SJCRH30 (cell line): ENCODE measurements at places on chromosomes 6 and 20. TPM values are rescaled to one million over a fixed set of nuclear protein-coding genes. Genes with fewer than 3 reads are reported as not detected.
A peak's percentile ranks its signal among the peaks of the same experiment; 100 is the strongest.

DNA sequence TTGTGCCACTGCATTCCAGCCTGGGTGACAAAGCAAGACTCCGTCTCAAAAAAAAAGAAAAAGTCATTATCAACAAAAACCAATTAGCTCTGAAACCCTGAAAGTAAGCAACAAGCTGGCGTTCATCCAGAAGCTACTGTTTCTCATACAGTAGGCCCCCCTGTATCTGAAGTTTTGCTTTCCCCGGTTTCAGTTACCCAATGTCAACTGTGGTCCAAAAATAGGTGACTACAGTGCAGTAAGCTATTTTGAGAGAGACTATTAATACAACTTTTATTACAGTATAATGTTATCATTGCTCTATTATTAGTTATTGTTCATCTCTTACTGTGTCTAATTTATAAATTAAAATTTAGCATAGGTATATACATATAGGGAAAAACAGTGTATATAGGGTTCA, 135.1 kb downstream of the KIF16B start:
- H3K27ac ChIP-seq = no peak overlapping the region
- DNase-seq = no peak
- H3K36me3 ChIP-seq = no peaks in the 10 kb centered on the region
- H3K4me3 ChIP-seq = no peak overlapping the region
- H3K27me3 ChIP-seq = no peaks in the 10 kb centered on the region

DNA sequence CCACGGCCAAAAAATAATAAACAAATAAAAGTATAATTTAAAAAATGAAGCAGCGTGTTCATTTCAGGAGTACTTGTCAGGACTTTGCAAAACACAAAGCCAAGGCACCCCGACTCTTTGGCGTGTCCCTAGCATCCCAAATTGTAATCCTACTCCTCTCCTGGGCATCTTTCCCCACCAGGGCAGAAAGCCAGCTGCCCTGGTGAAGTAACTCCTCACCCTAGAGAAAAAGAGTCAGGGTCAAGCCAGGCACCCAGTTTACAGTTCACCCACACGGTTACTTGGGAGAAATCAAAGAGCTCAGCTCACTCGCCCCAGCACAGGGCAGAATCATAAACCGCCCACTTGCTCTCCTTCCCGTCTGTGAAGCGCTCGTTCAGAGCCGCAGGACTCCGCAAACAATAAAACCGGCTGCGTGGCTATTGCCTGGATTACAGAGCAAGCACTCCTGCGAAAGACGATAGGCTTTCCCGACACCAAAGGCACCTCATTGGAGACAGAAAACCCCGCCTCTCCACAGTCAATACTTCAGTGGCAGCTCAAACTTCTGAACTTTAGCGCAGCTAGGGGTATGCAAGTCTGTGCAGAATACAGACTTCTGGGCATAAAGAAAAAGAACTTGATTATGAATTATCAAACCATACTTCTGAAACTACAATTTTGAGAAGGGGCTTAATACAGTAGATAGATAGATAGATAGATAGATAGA, 73.0 kb upstream of the NHSL1 start:
- no peaks in the 10 kb centered on the region for H3K27me3 ChIP-seq
- no peaks in the 10 kb centered on the region for H3K4me1 ChIP-seq
- H3K4me3 ChIP-seq = peak overlapping the region; percentile 45
- DNase-seq = peak; percentile 65

DNA sequence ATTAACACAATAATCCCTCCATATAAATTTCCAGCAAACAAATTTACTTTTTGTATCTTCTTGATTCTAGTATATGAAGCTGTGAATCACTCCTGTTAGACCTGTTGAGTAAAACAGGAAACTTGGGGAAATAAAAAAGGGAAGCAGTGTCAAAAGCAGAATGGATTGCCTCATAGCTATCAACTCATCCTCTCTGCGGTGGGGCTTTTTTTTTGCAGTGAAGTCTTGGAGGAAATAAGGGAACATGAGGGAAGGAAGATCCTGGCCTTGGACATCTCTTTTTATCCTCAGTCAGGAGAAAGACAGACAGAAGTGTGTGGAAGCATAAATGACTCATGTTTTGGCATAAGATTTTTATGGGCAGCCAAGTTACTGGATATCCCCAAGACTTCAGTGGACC, 332.5 kb downstream of the TFAP2A start:
- no peaks in the 10 kb centered on the region for H3K4me1 ChIP-seq
- no peak overlapping the region for H3K4me3 ChIP-seq
- DNase-seq = no peak
- no peaks in the 10 kb centered on the region for H3K36me3 ChIP-seq

DNA sequence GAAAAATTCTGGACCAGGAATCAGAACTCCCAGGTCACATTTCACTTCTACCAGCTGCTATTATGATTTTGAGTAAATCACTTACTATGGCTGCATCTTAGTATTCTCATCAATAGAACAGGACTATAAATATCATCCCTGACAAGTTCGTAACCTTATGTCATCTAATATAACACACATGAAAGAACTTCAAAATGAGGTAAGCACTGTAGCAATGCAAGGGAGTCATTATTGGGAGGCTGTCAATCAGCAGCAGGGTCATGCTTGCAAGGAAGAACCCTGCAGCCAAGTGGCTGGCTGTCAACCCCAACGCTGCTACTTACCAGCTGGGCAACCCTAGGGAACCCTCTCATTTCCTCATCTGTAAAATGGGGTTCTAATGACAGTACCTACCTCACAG, 123.3 kb upstream of the B3GAT2 start:
- no peaks in the 10 kb centered on the region for H3K27me3 ChIP-seq
- no peak overlapping the region for H3K27ac ChIP-seq
- no peak for DNase-seq
- no peaks in the 10 kb centered on the region for H3K36me3 ChIP-seq

Gene ESF1
- 27.8 and 33.9 TPM in 2 replicates for total RNA-seq

Gene IMPG1
- total RNA-seq = 0.25 and 0.65 TPM in 2 replicates

DNA sequence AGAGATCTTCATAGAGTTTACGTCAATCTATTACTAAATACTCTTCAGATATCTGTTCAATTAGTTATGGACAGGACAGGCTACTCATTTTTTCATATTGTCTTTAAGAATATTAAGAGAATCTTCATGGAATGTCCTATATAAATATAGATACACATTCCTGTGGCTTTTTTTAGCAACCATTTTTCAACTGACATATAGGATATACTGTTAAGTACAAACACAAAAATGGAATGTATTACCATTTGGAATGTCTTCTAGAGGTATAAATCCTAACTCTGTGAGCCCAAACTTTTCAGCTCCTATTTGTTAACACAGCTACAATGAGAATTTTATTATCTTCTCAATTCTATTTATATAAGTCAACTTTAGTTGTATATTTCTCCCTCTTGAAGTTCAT, 239.6 kb upstream of the DEFB112 start:
- peaks cover 7% of the 10 kb centered on the region for H3K4me1 ChIP-seq
- peak overlapping the region; percentile 18; the same call in 1 of the 2 replicates for H3K27ac ChIP-seq
- no peak overlapping the region for H3K4me3 ChIP-seq
- no peaks in the 10 kb centered on the region for H3K36me3 ChIP-seq

Gene BHLHE23
- total RNA-seq = not detected in 2 replicates

Gene CD109
- total RNA-seq = 4.7 and 4.9 TPM in 2 replicates

DNA sequence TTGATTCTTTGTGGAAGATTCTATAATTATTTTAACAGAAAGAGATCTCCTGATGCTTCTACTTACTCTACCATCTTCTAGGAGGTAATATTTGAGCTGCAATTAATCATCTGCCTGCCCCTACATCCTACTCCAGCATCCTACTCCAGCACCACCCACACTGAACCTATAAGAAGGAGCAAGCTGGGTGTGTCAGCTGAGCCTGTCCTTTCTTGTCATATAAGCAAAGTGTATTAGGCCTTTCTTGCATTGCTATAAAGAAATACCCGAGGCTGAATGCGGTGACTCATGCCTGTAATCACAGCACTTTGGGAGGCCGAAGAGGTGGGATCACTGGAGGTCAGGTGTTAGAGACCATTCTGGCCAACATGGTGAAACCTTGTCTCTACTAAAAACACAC, 84.2 kb upstream of the ARG1 start:
- DNase-seq = no peak
- H3K4me1 ChIP-seq = no peaks in the 10 kb centered on the region
- H3K27ac ChIP-seq = no peak overlapping the region
- H3K4me3 ChIP-seq = no peak overlapping the region

Gene OR2B6
- not detected in 2 replicates for total RNA-seq

DNA sequence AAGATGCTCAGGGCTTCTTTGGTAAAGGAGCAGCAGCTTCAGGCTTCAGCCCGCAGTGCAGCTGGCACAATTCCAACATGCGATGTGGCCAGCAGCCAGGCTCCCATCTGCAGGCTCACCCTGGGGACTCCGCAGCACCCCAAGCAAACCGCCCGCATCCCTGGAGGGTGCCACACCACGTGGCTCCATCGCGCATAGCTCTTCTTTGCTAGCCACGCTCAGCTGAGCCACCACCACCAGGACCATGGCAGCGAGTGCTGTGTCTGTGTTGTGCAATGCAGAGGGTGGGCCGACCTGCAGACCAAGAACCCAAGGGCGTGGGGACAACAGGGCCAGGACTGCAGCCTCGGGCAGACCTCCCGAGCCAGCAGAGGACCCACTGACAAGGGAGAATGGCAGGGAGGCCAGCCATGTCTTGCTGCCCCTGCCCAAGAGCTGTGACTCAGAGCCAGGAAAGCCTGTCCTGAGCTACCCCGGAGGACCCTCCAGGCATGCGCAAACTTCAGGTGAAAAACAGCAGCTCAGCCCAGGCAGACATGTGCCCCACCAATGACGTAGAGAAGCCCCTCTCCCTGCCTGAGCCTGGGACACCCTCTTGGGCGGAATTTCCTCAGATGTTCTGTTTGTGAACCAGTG, 87.8 kb downstream of the GINS1 start:
- no peak for DNase-seq
- H3K36me3 ChIP-seq = no peaks in the 10 kb centered on the region
- H3K27ac ChIP-seq = no peak overlapping the region
- peaks cover 8% of the 10 kb centered on the region; the same call in 1 of the 2 replicates for H3K4me1 ChIP-seq

Gene SEMG1
- not detected in 2 replicates for total RNA-seq

- DNase-seq = peak; percentile 91
- peaks cover 35% of the 10 kb centered on the region for H3K4me1 ChIP-seq
- no peaks in the 10 kb centered on the region for H3K36me3 ChIP-seq
Observed at GRCh38 chr6:33840048-33840926, 36.5 kb upstream of the MLN start.

Gene GCM1
- not detected in 2 replicates for total RNA-seq

DNA sequence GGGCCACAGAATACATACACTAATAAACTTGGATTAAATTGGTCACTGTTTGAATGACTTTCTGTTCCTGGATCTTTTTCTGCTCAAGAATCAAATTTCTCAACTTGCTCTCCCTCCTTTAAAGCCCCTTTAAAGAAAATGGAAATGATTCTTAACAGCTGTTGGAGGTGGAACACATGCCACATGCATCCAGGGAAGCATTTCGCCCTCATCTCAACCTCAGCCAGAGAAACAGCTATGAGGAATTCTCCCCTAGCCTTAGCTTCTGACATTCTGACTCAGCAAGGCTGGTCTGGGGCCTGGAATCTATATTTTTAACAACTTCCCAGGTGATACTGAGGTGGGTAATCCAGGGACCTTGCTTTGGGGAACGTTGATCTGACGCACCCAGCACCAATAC, 263.4 kb upstream of the ECI2 start:
- peak; percentile 77 for DNase-seq
- H3K36me3 ChIP-seq = no peaks in the 10 kb centered on the region
- H3K4me3 ChIP-seq = no peak overlapping the region
- no peaks in the 10 kb centered on the region for H3K27me3 ChIP-seq

- no peak overlapping the region for H3K27ac ChIP-seq
- H3K4me1 ChIP-seq = no peaks in the 10 kb centered on the region
- no peaks in the 10 kb centered on the region for H3K36me3 ChIP-seq
- DNase-seq = no peak
- H3K27me3 ChIP-seq = no peaks in the 10 kb centered on the region
Observed at GRCh38 chr6:139060332-139060731, 31.8 kb downstream of the ABRACL start.

GRCh38 chr20:3677733-3678132, 4.1 kb downstream of the ADAM33 start:
- DNase-seq = no peak
- no peak overlapping the region for H3K4me3 ChIP-seq
- no peaks in the 10 kb centered on the region for H3K27me3 ChIP-seq
- H3K36me3 ChIP-seq = no peaks in the 10 kb centered on the region

- H3K4me3 ChIP-seq = no peak overlapping the region
- no peak overlapping the region for H3K27ac ChIP-seq
- H3K4me1 ChIP-seq = no peaks in the 10 kb centered on the region
- DNase-seq = no peak
Observed at GRCh38 chr6:11233673-11234573, 1.5 kb upstream of the NEDD9 start.

GRCh38 chr6:122755901-122756300, 23.6 kb upstream of the FABP7 start:
- H3K4me1 ChIP-seq = peaks cover 6% of the 10 kb centered on the region; the same call in 1 of the 2 replicates
- H3K36me3 ChIP-seq = no peaks in the 10 kb centered on the region
- no peak overlapping the region for H3K4me3 ChIP-seq
- H3K27me3 ChIP-seq = no peaks in the 10 kb centered on the region
- H3K27ac ChIP-seq = no peak overlapping the region
- DNase-seq = no peak

Gene TRIM15
- total RNA-seq = 0.08 and 0.28 TPM in 2 replicates

DNA sequence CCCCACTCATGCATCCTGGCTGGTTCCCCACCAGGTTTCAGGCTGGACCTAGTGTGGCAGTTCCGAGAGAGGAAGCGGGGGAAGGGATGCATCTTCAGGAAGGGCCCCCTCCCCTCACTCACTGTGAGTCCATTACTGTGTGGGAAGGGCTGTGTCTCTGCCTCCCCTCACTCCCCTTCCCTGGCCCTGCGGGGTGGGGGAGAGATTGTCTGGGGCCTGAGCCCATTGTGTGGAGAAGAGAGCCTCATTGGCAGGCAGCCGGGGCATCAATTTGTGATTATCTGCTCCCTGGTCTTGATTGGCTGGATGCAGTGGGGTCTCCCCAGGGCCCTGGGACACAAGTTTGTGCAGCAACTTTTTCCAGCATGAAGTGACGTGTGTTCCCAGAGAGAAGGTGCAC, 4.1 kb upstream of the MYT1 start:
- no peak for DNase-seq
- peaks cover 38% of the 10 kb centered on the region for H3K27me3 ChIP-seq
- no peak overlapping the region for H3K4me3 ChIP-seq
- no peaks in the 10 kb centered on the region for H3K36me3 ChIP-seq
- no peaks in the 10 kb centered on the region for H3K4me1 ChIP-seq

Gene RSPO4
- not detected in 2 replicates for total RNA-seq

DNA sequence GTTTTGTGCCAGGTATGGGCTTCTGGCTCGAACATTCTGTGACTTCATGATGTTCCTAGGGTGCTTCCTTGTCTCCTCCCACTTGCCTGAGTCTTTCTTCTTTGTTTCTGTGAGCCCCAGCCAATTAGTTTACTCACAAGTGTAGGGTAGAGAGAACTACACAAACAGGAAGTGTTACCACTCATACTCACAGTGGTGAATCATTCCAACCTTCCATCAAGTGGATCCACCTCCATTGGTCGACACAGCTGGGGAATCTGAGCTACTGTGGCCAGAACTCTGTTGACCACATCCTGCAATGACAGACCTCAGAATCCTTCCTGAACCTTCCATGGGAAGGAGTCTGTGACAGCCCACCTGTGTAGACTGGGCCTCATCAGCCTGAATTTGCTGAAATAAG, 76.8 kb downstream of the UNC5CL start:
- peak; percentile 39 for DNase-seq
- H3K36me3 ChIP-seq = no peaks in the 10 kb centered on the region
- H3K4me1 ChIP-seq = peaks cover 38% of the 10 kb centered on the region
- H3K27ac ChIP-seq = 0 out of 2 replicates have a peak overlapping the region, but pooled peaks have one; percentile 5
- H3K27me3 ChIP-seq = no peaks in the 10 kb centered on the region
